NT2/D1 (cell line): ENCODE measurements at places on chromosomes 2 and 18.

DNA sequence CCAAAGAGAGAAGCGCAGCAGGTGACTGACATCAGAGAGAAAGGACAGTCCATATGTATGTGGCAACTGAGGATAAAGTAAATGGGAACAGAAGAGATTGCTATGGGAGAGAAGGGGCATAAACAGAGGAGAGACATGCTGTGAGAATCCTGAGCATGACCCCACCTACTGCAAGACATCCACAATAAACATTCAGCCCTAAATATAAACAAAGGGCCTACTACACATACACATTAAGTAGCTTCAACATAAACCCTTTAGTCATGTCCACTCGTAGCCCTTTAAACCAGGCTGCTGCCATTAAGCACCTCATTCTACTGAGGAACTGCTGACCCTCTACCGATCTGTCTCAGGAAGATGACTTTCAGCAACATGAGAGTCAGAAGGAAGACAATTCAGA lies 32.9 kb downstream of the CCBE1 start:
- DNase-seq = no peak

- no peak for DNase-seq
These were observed 17.2 kb downstream of the ITGA4 start for GRCh38 chr2:181474222-181474881.

- DNase-seq = no peak
These were observed 608.3 kb downstream of the ERBB4 start for GRCh38 chr2:211930331-211930730.

- DNase-seq = no peak
These were observed 13.9 kb downstream of the EFHD1 start for GRCh38 chr2:232647261-232647660.

DNA sequence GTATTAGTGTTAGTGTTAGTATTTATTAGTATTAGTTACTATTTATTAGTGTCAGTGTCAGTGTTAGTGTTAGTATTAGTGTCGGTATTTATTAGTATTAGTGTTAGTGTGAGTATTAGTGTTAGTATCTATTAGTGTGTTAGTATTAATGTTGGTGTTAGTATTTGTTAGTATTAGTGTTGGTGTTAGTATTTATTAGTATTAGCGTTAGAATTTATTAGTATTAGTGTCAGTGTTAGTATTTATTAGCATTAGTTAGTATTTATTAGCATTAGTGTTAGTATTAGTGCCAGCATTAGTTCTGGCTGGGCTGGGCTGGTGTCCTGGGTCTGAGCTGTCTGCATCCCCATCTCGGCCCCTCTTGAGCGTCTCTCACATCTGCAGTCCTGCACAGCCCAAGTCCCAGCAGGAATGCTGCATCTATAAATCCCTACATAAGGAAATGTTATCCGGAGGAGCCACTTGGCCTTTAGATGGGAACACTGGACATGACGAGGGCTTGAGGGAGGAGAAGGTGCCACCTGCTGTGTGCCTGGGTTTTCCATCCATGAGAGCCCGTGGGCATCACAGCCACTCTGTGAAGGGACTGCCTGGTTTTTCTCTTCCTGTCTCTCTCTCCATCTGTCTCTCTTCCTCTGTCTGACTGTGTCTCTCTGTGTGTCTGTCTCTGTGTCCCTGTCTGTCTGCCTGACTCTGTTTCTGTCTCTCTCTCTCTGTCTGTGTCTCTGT lies 33.6 kb downstream of the TWIST2 start:
- no peak for DNase-seq

DNA sequence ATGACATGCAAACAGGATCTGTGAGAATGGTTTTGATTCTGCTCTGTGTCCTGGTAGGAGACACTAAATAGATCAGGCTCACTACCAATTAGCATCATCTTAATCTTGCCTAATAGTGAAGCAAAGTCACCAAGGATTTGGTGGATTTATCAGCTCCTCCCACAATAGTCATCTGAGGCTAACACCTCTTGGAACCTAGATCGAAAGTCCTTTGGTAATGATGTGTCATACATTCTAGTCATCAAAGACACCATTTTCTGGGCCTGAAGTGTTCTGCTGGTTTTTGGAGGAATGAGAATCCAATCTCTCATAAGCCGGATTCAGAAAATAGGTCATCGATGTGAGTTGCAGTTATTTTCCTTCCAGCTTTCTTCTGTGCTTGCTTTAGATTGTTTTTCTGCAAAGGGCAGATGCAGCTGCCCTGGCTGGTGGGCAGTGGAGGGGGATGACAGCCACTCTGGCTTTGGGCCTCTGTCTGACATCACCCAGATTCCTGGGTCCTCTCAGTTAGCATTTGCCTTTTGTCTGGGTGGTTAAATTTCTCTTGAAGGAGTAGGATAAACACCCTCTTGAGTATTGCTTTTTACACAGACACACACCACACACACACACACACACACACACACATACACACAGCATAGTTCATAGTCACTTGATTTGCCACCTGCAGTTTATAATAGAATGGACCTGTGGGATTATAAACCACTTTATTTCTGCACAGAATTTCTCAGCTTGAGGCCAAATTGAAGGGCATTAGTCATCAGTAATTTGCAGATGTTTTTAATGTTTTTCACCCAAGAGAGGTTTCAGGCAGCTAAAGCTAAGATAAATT lies at the start of gene MYO3B:
Gene MYO3B, plus strand, starts transcription at position 198 of the 832 bp plus-strand sequence. Its CDS starts 141 bp downstream, at position 339.
- no peak for DNase-seq

DNA sequence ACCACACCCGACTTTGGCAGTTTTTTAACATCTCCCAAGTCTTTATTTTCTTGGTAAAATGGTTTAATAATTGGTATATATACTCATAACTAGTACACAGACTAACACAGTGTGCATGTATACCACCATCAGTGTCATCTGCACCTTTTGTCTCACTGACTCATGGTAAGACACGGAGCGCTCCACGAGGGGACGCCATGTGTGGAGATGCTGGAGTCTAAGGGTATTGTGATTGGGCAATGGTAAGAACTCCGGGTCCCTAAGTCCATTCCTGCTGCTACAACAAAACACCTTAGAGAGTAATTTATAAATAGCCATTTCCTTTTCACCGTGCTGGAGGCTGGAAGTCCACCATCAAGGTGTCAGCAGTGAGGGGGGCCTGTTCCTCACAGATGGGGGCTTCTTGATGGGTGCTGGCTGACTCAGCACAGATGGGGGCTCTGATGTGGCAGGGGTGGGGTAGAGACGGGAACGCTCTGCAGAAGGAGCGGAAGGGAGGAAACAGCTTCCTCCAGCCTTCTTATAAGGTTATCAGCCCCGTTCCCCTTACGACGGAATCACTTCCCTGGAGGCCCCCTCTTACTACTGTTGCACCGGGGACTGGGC lies 42.0 kb upstream of the EDAR start:
- DNase-seq = no peak

- no peak for DNase-seq
These were observed 133.3 kb downstream of the ALPK2 start for GRCh38 chr18:58495634-58496033.

DNA sequence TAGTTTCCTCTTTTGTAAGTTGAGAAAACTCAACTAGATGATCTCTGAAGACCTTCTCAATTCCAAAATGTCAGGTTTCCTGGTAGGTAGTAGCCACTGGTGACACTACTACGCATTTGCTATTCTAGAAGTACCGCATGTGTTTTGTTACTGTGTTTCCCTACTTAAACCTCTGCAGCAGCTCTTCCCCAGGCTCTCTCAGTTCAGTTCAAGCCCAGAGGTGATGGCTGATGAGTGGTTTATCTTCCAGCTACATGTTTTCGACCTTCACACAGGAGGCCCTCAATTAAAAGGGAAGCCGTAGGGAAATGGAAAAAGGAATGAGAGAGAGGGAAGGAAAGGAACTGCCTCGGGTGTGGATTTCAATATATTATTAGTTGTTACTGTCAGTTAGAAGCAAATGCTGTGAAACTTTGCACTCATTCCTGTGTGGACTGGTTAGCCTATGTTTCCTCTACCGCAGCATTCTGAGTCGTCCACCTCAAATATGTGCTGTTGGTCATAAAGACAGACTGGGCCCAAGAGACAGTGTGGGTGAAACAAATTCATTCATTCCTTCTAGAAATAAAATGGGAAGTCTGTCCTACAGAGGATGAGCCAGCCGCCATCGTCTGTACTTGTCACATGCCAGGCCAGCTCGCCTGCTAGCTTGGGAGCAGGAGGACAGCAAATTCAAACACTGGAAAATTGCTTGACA lies 455.2 kb upstream of the RAB12 start:
- no peak for DNase-seq
